WERI-Rb-1 (cell line): ENCODE measurements at places on chromosomes 3 and 15.

GRCh38 chr15:76460347-76460746, 123.8 kb downstream of the ISL2 start:
- DNase-seq, result no peak

GRCh38 chr3:165359005-165359404, 162.8 kb upstream of the SLITRK3 start:
- no peak for DNase-seq

DNA sequence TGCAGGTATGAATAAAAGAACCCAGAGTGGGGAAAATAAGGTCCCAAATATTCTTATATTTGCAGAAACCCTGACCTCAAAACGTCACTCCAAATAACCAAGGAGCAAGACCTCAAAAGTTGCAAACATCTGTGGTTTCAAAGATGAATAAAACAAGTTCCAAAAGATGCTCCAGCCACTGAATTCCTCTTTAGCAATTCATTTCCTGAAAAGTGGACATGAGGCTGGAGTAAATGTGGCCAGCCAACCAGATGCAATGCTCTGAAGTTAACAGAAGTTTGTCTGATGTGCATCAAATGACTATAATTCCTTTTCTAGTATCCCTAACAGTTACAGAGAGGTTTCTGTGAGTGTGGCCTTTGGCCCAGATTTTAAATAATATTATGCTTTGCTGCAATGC, 71.2 kb upstream of the WNT5A start:
- DNase-seq, result no peak

GRCh38 chr3:10169000-10169496, 4.3 kb downstream of the IRAK2 start:
- no peak for DNase-seq

DNA sequence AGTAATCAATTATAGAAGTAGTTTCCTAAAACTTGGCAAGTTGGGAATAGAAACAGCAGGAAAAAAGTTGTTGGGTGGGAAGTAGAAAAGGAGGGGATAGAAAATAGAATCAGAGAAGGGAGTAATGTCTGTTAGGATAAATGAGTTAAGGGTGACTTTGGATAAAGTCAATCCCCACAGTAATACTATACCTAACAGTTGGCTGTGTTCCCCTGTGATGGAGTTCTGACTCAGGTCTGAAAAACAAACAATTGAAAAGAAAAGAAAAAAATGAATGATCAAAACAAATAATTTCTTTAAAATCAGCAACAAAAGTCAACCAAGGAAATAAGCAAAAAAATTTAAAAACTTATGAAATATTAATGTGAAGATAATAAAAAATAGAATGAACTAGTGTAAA, 50.3 kb downstream of the EMC4 start:
- DNase-seq, result no peak
